Stimulated activated CD8-positive, alpha-beta memory T cell treated with anti-CD3 and anti-CD28 coated beads, Interleukin-7, amount 100 ng/mL, for 1 hour (primary cell): ENCODE measurements at places on chromosomes 16 and 17.

GRCh38 chr17:76086384-76086783, 7.4 kb downstream of the ZACN start:
- DNase-seq = no peak

DNA sequence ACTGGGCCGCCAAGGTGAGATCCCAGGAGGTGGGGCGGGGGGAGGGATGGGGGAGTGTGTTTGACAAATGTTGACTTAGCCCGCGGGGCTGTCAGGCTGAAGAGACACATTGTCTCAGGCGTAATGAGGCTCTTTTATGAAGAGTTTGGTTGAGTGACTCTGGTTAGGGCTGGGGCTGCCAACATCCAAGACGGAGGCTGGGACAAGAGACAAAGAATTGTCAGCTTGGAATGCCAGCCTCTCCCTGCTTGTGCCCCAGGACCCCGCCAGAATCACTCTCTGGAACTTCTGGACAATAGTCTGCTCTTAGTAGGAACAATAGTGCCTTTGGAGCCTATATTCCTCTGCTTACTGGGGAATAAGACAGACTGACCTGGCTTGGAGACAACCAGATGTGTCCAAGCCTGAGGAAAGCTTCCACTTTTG, 24.0 kb downstream of the PCTP start:
- no peak for DNase-seq

DNA sequence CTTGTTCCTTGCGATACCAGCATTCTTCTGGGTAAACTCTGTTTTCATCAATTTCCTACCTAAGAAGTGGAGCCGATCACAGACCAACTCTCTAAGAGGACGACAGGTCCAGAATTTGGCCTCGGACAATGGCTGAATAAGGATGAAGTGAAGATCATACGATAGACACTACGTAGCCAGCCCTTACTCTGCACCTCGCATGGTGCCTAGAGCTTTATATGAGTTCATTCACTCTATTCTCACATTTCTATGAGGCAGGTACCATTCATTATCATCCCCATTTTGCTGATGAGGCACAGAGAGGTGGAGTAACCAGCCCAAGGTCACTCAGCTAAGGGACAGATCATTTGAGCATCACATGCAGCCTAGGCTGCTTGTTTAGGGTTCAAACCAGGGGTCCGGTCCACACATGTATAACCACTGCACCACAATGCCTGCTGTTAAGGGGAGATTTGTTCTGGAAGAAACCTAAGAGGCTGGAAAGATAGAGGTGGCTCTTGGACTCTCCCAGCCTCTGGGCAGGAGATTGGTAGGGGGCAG, 78.6 kb downstream of the MYH11 start:
- no peak for DNase-seq

DNA sequence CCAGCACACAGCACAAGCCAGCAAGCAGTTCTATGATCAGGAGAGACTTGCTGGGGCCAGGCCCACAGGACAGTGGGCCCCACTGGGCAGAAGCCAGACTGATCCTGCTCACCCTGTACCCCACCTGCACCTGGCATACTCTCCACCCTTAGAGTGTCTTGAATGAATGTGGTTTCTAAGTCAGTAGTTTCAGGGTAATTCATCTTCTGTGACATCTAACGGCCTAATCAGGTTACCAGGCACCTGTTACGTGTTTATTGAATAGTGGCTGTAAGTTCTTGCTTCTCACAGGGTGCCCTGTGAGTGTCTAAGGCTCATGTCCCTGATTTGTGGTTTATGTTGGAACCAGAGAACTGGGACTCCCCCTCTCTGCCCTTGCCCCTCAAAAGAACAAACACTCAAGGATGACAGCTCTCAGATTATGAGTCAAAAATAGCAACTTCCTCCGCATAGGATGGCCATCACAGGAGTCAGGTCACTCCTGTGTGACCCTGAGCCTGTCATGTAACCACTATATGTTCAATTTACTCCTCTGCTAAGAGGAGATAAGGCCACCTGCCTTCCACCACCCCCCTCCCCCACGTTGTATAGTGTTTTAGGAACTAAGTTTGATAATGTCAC, 7.0 kb upstream of the OR2C1 start:
- DNase-seq = no peak

DNA sequence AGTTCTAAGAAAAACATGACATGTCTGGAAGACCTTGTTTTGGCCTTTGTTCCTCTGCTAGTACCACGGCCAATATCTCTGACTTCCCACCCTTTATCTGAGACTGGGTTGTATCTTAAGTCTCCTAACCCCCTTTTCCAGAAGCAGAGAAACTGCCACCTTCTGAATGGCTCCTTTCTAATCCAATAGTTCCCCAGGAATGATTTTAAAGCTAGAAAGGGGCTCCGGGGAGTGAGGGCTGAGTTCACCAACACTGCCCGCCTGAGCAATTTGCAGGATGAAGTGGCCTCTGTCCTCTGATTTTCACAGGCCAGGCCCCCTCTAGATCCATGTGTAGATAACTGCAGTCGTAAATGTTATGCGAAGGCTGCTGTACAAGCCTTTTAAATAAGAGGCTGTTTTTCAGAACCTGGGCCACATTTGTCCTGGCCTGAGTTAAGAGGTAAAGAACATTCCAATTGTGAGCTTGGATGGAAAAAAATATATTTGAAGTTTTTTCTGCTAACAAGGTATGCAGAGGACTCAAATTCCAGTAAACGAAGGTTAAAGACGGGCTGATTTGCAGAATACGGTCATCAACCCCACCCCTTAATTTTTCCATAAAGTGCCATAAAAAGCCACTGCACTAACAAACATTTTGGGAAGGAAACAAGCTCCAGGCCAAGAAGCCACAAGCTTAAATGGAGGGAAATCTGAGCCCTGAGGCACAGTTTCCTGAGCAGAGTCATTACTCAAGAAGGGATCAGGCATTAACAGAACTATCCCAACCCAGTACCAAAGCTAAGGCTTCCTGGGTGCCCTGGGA, 117.0 kb upstream of the MAF start:
- no peak for DNase-seq
